ENCODE measurements at places on chromosomes 1 and 21.

- no peak for DNase-seq
Measured at GRCh38 chr1:6235296-6235677, 477 bp downstream of the ICMT start.

GRCh38 chr1:203083463-203083921, 2.3 kb downstream of the MYOG start:
- no peak for DNase-seq

- DNase-seq, result no peak
Measured at GRCh38 chr1:65762081-65762862, 30.4 kb upstream of the PDE4B start.

- DNase-seq, result no peak
Measured at GRCh38 chr1:201025571-201026002, 2.1 kb upstream of the KIF21B start.

DNA sequence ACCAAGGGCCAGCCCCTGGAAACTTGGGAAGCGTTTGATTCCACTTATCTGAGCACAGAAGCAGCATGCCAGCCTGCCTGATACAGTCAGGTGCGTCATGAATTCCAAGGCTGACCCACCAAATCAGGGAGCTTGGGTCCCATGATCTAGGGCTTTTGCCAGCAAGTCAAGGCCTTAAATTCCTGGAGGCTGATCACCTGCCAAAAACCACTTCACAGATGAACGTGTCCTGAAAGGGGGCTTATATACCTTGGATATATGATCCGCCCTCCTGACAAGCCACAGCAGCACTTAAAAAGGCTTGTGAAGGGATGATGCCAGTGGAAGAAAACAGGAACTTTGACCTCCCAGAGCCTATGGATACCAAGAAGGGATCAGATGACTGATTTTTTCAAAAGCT, 24.0 kb upstream of the CLIC6 start:
- no peak for DNase-seq

DNA sequence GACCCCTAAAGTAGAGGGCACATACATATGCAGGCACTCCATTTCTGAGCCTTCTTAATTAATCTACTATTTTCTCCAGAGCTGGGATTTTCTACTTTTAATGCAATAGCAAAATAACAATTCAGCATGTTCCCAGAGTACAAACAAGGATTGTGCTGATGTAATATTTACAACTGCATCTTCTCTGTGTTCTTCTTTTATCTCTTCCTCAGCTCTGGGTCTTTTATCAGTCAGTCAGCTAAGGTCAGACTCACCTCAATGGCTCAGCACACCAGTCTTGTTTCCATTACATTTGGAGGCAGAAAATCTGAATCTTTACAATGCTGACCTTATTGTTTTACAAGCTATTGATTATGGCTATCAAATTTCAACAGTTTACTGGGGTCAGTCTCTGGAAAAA, 323.3 kb upstream of the NR5A2 start:
- DNase-seq, result no peak

DNA sequence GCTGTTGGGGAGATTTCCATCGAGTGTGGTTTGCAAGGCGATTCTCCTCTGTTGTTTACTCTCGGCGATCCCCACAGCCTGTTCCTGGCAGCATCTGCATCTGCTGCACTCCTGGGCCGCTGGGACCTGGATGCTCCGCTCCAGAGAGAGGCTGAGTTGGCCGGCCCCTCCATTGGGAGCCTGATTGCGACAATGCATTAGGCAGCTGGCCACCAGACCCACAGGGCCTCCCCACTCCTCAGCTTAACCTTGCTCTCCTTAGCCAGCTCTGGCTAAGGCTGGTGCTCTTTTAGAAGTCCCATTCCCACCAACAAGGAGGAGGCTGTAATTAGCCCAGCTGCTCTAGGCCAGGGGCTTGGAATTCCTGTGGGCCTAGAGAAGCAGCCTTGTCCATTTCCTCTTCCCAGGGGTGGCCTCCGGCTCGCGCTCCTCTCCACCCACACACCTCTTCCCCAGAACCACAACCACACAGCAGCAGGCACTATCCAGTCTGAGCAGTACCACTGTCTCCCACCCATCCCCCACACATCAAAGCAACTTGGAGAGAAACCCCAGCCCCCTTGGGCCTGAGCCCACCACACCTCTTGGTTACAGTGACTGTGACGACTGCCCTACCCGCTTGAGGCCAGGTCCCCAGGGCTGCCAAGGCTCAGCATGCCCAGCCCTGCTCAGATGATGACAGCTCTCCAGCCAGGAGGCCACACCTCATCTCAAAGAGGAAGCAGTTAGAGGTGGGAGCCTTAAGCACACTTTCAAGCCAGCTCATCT, 193.8 kb upstream of the EDN2 start:
- DNase-seq, result no peak

GRCh38 chr1:18618546-18619466, 11.8 kb upstream of the PAX7 start:
- no peak for DNase-seq

- no peak for DNase-seq
Measured at GRCh38 chr1:29123053-29123886, 433 bp downstream of the TMEM200B start.

DNA sequence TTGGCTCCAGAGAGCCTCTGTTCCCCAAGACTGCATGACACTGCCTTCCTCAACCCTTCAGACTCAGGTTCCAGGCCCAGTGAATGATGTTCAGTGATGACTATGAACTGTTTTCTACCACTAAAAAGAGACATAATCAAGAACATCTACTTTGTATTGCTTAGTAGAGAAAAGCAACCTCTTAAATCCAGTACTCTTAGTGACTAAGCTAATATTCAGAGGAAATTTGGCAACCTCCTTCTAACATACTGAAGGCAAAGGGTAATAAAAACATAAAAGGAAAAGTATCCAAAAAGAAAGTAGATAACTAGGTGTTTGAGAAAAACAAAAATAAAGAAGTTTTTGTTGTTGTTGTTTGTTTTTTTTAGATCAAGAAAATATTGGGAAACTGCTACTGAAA, 153.3 kb upstream of the RUNX1 start:
- no peak for DNase-seq

Measured in activated CD4-positive, alpha-beta T cell treated with anti-CD3 and anti-CD28 coated beads for 1 hour (primary cell).